Mesenchymal stem cell (in vitro differentiated cells and primary cell): ENCODE measurements at places on chromosomes 4 and X.

DNA sequence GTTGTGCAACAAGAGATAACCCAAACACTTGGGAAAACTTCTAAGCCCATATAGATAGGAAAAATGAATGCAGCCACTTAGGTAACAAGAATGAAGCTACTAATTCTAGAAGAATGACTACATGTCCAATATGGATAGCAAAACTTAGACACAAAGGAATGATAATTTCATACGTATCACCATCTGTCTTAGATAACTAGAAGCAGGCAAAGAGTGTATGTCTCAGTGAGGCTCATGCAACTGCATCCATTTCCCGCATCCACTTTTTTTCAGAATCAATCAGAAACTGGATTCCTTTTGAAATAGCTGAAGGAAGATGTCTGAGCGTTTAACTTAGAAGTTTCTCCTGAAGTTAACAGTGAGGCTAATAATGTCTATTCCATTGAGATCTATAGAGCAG is 408.7 kb upstream of the PITX2 start:
- DNase-seq, result no peak

DNA sequence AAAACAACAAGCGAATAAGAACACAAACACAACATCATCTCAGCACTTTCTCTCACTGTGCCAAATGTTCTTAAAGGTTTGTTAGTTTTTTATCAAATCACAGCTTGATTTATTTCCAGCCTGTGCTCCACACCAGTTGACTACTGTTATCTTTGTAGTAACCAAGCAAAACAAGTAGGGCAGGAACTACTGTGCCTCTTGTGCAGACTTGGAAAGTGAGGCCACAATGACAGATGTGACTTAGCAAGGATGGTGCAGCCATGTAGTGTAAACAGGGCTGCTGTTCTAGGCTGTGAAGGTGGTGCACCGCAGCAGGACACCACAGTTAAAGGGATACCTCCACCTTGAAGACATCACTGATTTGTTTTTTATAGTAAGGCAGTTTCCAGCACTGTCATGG is 170.0 kb downstream of the IL1RAPL1 start:
- no peak for DNase-seq

GRCh38 chr4:24991015-24991414 is 39.7 kb downstream of the LGI2 start:
- peak; percentile 56 for DNase-seq

DNA sequence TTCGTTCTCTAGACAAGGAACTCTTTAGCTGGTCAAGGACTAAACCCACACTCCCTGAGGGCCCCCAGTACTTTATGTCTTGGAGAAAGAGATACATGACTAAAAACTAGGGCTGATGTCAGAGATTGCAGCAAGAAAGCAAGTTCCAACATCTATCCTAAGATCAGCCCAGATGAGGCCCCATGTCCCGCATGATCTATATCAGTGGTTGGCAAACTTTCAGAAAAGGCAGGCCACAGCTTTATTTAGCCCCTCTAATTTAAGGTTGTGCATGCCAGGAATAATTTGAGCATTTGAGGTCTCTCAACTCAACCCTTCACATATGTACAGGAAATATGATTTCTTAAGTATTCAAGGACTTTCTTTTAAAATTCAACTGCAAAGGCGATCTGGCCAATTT is 44.1 kb upstream of the FRMD7 start:
- DNase-seq, result no peak

GRCh38 chrX:129731228-129731627 is 7.6 kb upstream of the XPNPEP2 start:
- no peak for DNase-seq

- DNase-seq, result no peak
Observed at GRCh38 chrX:148416931-148417330, 83.5 kb upstream of the AFF2 start.

GRCh38 chr4:6941796-6942195 is 32.2 kb downstream of the TBC1D14 start:
- no peak for DNase-seq

DNA sequence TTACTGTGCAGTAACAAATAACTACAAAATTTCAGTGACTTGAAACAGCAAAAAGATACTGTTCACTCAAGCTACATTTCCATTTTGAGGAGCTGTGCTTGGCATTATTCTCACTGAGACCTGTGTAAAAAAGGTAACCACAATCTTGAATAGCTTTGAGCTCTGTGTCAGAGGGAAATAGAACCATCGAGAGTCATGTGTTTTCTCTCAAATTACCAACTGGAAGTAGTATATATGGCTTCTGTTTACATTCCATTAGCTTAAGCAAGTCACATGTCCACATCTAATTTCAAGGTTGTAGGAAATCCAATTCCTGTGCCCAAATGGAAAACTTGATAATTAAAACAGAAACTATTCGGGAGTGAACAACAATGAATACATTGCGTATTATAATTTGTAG is 82.9 kb upstream of the BANK1 start:
- DNase-seq, result peak; percentile 24

- peak; percentile 52 for DNase-seq
Observed at GRCh38 chrX:68822641-68823410, 6.0 kb upstream of the EFNB1 start.

- DNase-seq, result peak; percentile 2
Observed at GRCh38 chrX:138775517-138775916, 64.0 kb upstream of the FGF13 start.

GRCh38 chr4:107389965-107390364 is 330.1 kb downstream of the PAPSS1 start:
- no peak for DNase-seq

DNA sequence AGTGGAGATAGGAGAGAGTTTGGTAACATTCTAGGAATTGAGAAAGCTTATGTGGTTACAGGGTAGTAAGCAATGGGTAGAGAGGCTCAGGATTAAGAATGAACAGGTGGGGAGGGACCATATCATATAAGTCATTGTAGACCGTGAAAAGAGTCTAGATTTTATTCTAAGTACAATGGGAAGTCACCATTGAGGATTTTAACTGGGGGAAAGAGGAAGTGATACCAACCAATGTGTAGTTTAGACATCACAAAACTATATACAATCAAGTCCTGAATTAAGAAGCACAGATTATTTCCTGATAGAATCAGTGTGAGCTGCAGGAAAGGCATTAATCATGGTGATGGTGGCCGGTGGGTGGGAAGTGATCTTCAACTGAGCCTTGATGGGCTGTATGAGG is 178.3 kb upstream of the ZIC3 start:
- no peak for DNase-seq

DNA sequence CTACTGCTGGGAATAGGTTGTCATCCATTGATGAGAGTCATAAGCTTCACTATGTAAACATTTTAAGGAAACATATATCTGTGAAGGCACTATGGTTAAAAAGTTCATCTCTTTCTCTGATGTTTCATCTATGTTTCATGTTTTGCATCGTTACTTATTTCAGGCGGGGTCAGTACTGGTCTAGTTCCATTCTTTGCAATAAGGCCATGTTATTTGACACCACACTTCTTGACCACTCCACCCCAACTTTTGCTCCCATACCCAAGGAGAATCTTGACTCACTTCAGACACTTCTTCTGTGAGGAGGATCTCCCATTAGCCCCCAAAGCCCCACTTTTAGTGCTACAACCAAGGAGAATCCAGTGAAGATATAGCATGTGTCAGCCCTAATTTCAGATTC is 119.4 kb downstream of the GRIA3 start:
- no peak for DNase-seq

DNA sequence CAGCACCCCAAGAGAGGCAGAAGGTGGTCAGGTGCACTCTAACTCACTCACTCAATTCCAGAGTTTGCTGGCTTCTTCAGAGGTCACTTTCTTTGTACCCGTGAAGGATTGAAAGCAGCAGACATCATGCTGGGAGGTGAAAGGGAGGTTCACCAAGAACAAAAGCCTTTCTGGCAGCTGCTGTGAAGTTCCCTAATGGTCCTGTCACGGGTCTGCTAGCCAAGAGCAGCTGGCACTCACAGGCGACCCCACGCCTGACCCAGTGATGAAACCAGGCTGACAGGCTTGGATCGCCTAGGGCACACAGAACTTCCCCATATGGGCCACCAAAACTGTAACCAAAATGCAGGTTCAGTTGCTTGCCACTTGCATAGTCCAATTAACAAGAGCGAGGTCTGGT is 11.8 kb downstream of the NUDT11 start:
- no peak for DNase-seq

- no peak for DNase-seq
Observed at GRCh38 chr4:26001816-26002215, 87.8 kb downstream of the SMIM20 start.

GRCh38 chrX:20989361-20989760 is 384.9 kb upstream of the CNKSR2 start:
- no peak for DNase-seq

- DNase-seq, result peak; percentile 46
Observed at GRCh38 chr4:4693258-4693657, 151.4 kb upstream of the STX18 start.

DNA sequence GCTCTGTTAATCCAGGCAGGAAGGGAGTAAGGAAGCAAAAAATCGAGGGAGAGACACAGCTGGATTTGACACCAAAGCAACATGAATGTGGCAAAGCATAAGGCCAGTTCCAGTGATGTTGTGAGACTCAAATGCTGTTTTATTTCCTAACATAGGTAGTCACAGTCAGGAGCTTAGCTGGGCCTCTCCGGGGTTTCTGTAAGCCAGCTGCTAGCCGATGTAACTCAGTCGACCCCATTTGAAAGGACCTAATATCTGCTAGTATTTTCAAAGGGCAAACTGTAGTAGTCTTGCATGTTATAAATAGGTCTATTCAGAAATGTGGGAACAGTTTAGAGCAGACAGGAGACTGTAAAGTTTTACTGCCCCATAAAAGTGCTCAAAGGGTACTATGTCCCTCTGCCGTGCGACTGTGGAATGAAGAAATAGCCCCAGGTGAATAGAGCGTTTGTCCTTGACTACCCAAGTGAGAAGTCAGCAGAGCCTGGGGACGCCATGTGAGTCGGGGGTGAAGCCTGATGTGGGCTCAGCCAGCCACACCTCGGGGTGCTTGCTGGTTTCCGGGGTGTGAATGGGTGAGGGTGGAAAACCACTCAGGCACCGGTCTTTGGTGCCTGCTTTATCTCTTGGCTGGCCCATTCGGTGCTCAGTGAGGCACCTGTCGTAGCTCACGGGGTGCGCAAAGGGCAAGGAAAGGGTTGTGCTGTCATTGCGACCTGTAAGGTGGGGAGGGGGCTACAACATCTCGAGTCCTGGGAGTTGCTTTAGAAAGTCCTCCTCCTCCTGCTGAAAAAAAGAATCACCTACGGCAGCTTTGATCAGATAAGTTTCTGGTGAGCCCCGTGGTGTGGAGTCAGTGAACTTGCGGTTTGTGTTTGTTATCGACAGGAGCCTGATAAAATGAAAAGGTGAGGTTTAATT is 745 bp downstream of the TRIM2 start:
- DNase-seq, result peak; percentile 56

DNA sequence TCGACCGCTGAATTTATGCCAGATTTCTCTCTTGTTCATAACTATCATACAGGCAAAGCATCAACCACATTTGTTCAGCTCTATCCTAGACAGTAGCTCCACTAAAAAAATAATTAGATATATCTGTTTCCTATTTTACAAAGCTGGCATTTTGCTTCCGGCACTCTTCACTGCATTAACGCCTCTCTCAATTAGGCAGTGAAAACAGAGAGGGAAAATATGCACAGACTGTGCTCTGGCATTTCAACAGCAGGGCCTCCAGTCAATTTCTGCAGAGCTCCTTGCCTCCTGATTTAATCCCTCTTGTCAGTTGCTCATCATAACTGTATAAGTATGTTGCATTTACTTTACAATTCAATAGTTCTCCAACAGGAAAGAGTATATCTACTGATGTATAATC is 666.9 kb upstream of the INTU start:
- no peak for DNase-seq

DNA sequence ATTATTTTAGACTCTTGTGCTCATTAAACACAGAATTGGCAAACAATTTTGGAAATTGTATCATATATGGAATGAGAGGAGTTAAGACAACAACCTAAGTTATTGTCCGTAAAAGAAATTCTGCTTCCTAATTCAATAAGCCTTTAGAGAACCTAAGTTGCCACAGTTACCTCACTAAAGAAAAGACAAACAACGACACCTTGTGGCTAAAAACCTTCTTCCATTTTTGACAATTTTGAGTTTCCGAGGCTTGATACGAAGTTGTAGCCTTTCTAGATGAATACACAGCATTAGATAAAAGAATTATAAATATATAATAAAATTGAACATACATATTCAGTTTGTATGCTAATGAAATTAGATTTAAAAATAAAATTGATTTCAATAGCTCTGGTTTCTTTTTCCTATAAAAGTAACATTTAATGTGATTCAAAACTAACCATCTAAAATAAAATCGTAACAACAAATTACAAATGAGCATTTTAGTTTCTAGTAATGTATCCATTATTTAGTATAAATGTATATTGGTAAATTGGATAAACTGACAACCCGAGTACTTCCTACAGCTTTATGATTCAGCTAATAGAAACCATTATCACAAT is 275.1 kb downstream of the GPM6A start:
- peak; percentile 68 for DNase-seq

DNA sequence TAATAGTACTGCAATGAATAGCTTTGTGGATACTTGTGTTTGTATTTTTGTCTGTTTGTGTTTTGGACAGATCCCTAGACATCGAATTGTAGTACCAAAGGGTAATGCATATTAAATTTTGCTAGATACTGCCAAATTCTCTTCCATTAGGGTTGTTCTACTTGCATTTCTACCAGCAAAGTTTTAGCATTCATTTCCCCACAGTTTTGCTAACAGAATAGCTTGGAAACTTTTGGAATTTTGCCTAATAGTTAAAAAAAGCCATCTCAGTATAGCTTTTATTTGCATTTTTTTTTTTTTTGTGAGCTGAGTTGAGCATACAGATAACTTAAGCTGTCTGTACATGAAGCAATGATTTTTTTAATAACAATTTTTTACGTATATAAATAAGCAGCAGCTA is 1084.9 kb downstream of the ADGRL3 start:
- DNase-seq, result no peak

GRCh38 chrX:152637649-152638442 is at the start of gene GABRQ:
GABRQ (plus strand) TSS chrX:152637895; CDS start chrX:152638203, 308 bp downstream.
- DNase-seq, result no peak

DNA sequence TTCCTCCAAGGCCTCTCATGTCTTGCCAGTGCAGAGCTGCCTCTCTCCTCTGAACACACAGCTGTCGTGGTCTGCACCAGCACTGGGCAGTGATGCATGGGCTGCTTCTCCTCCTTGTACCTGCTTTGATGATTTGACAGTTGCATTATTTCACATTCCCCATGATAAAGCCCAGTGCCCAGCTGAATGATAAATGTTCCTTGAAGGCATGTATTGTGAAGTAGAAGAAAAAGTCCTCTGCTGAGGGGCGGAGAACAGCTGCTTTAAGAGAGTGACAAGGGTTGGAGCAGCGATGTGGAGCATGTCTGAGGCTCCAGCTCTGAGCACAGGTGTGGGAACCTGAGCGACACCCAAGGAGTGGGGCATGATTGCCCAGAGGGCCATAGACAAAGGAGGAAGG is 21.1 kb upstream of the TRIM2 start:
- DNase-seq, result no peak

- DNase-seq, result no peak
Observed at GRCh38 chrX:154661899-154662298, 8.5 kb upstream of the CTAG2 start.
